ENCODE measurements at places on chromosomes 12 and 14.

- no peak for DNase-seq
Measured at GRCh38 chr12:84811291-84811690, 101.3 kb downstream of the SLC6A15 start.

DNA sequence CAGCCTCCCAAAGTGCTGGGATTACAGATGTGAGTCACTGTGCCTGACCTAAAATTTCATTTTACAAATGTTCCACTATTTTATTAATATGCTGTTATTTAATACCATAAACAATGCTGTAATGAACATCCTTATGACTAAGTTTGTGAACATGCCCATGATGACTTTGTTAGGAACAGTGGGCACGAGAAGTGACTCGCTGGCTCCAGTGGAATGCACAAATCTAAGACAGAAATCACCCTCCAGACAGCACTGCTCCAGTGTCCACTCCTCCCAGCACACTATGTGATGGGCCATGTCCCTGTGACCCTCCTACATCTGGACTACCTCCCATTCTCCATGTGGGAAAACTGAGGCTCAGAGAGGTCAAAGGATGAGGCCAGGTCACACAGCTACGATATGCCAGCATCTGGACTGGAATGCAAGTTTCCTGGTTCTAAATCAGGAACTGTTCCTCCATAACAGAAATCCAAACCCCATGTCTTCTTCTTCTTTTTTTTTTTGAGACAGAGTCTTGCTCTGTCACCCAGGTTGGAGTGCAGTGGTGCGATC, 57.9 kb downstream of the GPR68 start:
- no peak for DNase-seq

DNA sequence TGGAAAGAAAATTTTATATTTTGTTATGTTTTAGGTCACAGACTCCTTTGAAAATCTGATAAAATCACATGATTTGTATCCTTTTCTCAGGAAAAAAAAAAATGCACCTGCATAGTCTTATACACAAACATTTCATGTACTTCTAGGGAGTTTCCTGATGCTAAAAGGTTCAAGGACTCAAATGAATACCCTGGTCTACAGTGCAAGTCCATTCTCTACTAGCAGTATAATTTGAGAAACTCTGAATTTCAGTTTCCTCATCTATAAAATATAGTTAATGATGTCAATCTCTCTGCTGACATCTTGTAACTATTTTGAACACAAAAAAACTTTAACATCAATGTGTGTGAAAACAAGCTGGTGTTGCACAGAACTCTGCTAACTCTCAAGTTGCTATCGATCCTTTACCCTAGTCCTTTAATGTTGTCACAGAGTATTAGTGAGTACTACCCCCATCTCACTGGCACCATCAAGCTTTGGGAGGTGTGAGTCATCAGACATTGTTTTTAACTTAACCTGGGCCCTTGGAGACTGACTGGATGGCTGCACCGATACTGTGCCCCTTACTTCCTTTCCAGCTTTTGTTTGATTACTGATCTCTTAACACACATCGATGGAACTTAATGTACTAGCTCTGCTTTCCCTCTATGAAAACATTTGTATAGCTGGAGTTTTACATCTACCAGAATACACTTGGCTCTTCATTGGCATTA, 251.9 kb upstream of the SOX5 start:
- DNase-seq, result no peak

- DNase-seq, result no peak
Measured at GRCh38 chr12:117000316-117000715, 89.6 kb downstream of the FBXW8 start.

GRCh38 chr12:92466391-92467305, 236.1 kb upstream of the PLEKHG7 start:
- no peak for DNase-seq

- no peak for DNase-seq
Measured at GRCh38 chr14:31879661-31880348, 197.3 kb upstream of the ARHGAP5 start.

- no peak for DNase-seq
Measured at GRCh38 chr14:92389598-92390158, 66.7 kb downstream of the SLC24A4 start.

DNA sequence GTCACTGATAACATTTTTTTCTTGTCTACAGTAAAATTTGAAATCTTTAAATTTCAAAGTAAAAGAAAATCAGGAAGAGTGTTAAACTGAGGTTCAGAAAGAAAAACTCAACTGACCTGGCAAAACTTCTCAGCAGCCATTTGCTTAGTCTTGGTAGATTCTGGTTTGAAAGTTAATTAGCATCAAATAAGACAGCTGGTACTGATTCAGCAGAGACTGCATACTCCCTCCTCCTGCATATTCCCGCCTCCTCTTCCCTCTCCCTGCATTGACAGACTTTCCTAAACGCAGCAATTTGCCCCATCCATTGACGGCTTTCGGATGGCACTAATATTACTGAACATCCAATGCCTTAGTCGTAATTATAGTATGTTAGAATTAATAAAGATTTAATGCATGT, 520.8 kb downstream of the FLRT2 start:
- DNase-seq, result no peak

DNA sequence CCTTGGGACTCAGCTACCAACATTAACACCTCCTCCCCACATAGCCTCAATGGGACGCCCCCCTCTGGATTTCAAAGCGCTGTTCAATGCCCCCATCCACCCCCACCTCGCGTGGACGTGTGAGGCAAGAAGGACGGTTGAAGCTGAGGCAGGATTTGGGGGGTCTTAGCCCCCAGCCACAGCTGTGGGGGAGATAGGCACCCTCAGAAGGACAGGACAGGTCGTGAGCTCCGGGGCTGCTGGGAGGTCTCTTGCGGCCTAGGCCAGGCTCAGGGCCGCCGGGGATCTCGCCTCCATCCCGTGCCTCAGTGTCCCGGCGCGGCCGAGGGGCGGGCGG, 8.3 kb upstream of the SP7 start:
- no peak for DNase-seq

- DNase-seq, result no peak
Measured at GRCh38 chr14:105864116-105864515, 337.7 kb downstream of the TMEM121 start.

DNA sequence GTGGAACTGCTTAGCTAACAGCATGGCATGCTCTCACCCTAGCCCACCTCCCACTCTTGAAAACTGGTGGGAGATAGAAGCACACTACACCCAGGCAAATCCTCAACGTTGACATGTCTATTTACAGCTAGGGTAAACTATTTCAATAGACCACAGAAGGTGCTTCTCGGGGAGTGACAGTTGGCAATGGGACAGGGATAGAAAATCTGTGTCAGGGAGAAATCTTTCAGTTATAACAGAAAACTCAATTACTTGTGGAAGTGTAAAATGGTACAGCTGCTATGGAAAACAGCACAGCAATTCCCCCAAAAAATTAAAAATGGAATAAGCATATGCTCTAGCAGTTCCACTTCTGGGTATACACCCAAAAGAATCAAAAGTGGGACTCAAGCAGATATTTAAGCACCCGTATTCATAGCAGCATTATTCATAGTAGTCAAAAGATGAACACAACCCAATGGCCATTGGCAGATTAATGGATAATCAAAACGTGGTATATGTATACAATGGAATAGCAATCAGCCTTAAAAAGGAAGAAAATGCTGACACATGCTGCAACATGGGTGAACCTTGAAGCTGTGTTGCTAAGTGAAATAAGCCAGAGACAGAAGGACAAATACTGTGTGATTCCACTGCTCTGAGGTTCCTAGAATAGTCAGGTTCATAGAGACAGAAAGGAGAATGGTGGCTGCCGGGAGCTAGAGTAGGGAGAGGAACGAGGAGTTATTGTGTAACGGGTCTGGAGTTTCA, 92.5 kb downstream of the STAB2 start:
- no peak for DNase-seq

- DNase-seq, result no peak
Measured at GRCh38 chr14:94337274-94337673, 14.1 kb upstream of the SERPINA6 start.

DNA sequence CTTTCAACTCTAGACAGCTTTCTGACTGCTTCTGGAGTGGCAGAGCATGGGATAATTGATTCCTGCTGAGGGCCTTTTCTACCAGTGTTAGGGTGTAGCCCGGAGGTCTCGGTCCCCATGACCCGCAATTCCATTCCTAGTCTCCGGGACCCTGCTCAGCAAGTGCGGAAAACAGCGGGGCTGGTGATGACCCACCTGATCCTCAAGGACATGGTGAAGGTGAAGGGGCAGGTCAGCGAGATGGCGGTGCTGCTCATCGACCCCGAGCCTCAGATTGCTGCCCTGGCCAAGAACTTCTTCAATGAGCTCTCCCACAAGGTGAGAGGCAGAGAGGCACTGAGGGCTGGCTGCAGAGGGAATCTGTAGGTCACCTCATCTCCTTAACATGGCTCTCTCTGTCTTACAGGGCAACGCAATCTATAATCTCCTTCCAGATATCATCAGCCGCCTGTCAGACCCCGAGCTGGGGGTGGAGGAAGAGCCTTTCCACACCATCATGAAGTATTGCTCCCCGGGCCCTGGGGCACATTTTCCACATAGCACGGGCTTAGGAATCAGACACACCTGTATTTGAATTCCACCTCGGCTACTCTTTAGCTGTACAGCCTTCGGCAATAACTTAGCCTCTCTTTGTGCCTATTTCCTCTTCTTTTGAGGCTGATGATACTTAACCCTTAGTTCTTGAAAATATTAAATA, 5.6 kb upstream of the GAPDH start:
- DNase-seq, result no peak

- no peak for DNase-seq
Measured at GRCh38 chr12:65536876-65537681, 258.6 kb downstream of the MSRB3 start.

- DNase-seq, result no peak
Measured at GRCh38 chr12:117417004-117417403, 55.6 kb upstream of the NOS1 start.

DNA sequence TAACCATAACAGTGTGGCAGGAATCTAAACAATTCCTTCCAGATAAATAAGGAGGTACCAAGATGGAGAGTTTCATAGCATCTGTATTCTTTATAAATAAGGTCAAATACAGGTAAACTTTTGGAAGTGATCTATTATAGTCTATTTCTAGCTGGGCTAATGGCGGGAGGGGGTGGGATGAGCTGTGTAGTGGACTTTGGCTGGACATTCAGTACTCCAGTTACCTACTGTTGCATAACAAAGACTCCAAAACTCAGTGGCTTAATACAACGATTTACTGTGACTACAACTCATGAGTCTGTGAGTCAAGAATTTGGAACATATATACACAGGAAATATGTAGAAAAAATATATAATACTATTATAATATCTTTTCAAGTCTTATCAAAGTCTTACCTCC, 496.1 kb downstream of the BCL11B start:
- no peak for DNase-seq

DNA sequence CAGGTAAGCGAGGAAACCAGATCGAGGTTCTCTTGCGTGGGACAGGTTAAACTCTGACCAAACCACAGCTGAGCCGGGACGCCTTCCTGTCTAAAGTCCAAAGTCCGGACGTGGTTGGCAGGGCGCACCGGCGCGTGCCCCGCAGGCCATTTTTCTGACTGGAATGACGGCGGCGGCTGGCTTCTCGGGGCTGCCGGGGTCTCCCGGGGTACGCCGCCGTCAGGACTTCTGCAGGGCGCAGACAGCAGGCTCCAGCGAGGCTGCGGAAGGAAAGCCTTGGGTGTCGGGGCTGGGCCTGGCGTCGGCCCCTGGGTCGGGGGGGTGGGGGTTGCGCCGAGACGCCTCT, 32.8 kb downstream of the MIA2 start:
- no peak for DNase-seq

All from activated effector memory CD4-positive, alpha-beta T cell treated with Interleukin-2 at 50 U/mL for 16 hours (primary cell).